ENCODE measurements at places on chromosomes 1 and 21.

- DNase-seq: no peak
These were observed 12.6 kb downstream of the KIAA0040 start for GRCh38 chr1:175179837-175180590.

DNA sequence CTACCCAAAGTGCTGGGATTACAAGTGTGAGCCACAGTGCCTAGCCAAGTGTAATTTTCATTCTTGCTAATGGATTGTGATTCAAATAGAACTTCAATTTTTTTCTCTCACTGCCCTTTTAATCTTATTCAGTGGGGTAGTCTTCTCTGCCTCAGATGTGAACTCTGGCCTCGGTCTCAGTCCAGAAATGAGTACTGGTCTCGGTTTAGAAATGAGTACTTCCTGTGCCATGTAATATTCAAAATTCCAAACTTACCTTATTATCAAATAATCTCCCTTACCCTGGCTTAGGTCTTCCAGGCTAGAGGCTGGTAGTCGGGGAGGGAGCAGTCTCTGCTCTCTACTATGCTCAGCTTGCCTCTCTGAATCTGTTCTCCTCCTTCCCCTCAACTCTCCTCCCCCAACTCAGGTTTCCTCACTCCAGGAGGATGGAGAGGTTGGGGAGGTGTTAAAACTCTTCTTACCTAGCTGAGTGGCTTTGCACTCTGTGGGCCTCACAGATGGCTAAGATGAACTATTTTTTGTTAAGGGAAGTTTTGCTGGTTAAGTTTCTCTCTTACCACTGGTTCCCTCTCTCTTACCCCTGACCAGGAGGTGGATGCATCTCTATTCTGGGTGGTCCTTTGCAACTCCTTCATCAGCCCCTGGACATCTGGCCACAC, 4.8 kb upstream of the SLAMF9 start:
- DNase-seq: no peak

GRCh38 chr1:107450899-107451664, 310.2 kb downstream of the NTNG1 start:
- DNase-seq: no peak

- DNase-seq: no peak
These were observed 7.3 kb upstream of the AHCYL1 start for GRCh38 chr1:109977225-109977624.

DNA sequence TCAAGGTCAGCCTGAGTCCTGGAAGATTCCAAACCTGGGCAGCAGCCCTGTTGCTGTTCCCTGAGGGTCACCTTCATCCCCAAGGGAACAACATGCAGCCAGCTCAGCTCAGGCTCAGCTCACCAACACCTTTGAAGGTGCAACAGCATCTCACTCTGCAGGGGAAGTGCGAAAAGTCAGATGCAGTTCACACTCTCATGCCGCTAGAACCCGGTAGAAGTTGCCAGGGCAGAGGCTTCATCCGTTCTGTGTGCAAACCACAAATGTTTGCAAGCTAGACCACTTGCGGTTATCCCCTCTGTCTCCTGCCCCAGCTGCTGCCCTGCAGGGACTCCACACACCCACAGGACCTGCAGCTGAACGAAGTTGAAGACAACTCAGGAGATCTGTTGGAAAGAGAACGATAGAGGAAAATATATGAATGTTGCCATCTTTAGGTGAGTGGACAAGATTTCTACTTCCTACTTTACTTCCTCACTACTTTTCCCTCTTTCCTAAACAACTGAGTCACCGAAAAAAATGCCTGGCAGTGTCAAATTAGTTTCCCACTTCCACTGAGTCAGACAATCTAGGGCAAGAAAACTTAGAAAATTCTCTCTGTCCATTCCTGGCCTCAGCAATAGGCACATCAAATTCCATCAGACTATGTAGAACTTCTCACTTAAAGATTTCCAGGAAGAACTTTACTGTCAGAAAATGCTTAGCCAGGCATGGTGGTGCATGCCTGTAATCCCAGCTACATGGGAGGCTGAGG, 1.8 kb upstream of the FCRL6 start:
- DNase-seq: peak; percentile 12

- DNase-seq: no peak
These were observed 56.9 kb downstream of the RUNX3 start for GRCh38 chr1:24873148-24873547.

- peak; percentile 5 for DNase-seq
These were observed 9.0 kb downstream of the CD2 start for GRCh38 chr1:116763116-116763786.

- peak; percentile 91 for DNase-seq
These were observed 15.2 kb upstream of the HMCN1 start for GRCh38 chr1:185719021-185719420.

DNA sequence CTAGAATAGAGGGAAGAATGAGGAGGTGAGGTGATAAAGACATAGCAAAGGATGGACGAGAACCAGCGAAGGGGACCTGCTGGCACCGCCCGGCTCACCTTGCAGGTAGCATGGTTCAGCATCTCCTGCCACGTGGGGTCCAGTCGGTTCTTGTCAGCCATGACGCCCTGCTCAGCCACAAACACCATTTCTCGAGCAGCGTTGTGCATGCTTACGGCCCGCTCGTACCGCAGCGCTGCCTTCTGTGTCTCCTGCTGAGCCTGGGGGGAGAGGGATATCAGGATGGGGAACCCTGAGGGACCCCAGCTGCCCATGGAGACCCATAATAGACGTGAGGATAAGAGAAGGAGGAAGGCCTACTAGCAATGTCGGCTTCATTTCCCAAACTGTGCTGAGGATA, 11.4 kb downstream of the SH3BP5L start:
- DNase-seq: no peak

DNA sequence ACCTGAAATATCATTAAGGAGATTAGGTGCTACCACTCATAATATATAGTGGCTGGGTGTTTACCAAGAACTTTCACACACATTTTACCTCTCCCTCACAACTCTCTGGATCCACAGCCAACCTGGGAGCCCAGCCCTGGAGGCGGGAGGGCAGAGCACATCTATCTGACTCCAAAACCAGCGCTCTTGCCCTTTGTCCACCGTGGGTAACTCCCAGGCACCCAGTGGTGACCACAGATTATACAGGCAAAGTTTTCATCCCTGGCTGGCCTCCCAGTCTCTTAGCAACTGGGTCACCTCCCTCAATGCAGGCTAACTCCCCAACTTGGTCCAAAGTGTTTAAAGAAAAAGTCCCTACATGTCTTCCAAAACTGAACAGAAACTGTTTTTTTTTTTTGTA, 2.4 kb downstream of the PAQR7 start:
- no peak for DNase-seq

- DNase-seq: peak; percentile 5
These were observed 47.7 kb downstream of the BRINP3 start for GRCh38 chr1:190429932-190430331.

DNA sequence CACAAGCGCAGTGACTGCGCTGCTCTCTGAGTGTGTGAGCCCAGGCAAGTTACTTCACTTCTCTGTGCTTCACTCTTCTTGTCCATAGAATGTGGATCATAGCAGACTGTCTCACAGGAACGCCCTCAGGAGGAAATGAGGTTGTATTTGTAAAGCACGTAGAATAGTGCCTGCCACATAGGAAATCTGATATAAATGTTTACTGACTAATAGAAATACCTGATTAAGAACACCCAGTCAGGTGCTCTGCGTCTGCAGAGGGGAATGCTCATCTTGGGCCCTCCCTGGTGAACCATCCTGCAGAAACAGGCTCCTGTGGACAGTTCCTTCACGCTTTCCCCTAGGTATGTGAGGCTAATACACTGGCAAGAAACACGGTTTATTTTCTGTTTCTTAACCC, 100.3 kb downstream of the BEND5 start:
- DNase-seq: no peak
